ENCODE measurements at places on chromosomes 11 and 22. TPM values are rescaled to one million over a fixed set of nuclear protein-coding genes. Genes with fewer than 3 reads are reported as not detected.

GAL3ST3 gene
- total RNA-seq: 0.34 TPM

OR4D5 gene
- not detected for total RNA-seq

MCM5 gene
- total RNA-seq: 111 TPM

TXNRD2 gene
- total RNA-seq: 45.2 TPM

PLA2G3 gene
- total RNA-seq: 0.34 TPM

KCNE3 gene
- 0.04 TPM for total RNA-seq

ANO9 gene
- not detected for total RNA-seq

FXYD2 gene
- not detected for total RNA-seq

ALDH3B2 gene
- total RNA-seq: not detected

KRTAP5-10 gene
- total RNA-seq: not detected

KDM4E gene
- total RNA-seq: not detected

TMEM86A gene
- total RNA-seq: 1.4 TPM

HEPACAM gene
- 0.15 TPM for total RNA-seq

CCDC134 gene
- total RNA-seq: 7.4 TPM

Measured in A375 (cell line).